DMS53 (cell line): ENCODE measurements at places on chromosomes 1 and 21.
A peak's percentile ranks its signal among the peaks of the same experiment; 100 is the strongest.

DNA sequence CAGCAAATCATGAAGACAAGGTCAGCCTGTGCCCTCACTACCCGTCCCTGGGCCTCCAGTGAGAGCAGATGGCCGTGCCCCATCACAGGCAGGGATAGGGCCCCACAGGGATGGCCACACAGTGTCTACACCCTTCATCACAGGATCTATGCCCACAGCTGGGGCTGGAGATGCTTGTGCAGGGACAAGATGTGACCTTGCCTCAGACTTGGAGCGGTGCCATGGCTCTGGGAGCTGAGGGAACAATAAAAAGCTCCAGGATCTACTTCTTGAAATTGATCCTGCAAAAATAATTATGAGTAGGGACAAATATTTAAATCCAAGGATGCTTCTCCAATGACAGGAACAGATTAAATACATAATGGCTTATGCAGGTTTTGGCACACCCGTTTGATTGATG lies 25.4 kb upstream of the TCEA3 start:
- DNase-seq = no peak

DNA sequence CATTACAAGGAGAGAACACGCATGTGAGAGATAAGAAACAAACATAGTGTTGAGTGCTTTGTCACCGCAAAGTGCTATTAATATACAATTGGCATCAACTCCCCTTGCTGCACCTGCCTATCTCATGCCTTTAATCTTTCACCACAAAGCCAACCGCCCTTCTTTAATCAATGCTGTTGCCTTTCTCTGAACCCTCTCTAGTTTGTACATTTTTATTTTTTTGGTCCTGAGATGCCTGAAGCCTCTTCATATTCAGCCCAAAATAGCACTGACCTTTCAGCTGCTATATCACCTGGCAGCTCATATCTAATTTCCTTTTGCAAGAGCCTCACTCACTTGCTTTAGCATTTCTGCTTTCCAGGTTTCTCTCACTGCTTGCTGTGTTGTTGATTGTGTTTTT lies 504.7 kb downstream of the NUF2 start:
- peak; percentile 89 for DNase-seq

- no peak for DNase-seq
Measured at GRCh38 chr1:8465692-8466091, 147.8 kb downstream of the SLC45A1 start.

DNA sequence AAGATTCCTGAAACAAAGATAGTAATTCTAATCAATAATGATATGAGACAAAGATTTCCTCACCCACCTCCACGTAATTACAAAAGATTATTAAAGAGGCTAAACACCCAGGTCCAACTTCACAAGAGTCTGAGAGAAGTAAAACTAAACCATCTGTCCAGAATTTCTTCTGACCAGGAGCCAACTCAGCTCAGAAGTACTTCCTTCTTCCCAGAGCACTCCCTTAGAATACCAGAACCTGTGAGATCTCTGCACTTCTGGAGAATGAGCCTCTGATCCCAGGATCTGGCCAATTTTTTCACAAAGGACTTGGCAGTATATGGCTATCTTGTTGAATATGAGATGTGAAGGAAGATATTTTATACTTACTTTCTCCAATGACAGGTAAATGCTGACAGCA lies 120.6 kb upstream of the PALMD start:
- DNase-seq = no peak

GRCh38 chr1:119275145-119276134 lies 93.1 kb upstream of the HAO2 start:
- DNase-seq = peak; percentile 56

GRCh38 chr1:52127181-52128180 lies 14.4 kb upstream of the ZFYVE9 start:
- peak; percentile 89 for DNase-seq

DNA sequence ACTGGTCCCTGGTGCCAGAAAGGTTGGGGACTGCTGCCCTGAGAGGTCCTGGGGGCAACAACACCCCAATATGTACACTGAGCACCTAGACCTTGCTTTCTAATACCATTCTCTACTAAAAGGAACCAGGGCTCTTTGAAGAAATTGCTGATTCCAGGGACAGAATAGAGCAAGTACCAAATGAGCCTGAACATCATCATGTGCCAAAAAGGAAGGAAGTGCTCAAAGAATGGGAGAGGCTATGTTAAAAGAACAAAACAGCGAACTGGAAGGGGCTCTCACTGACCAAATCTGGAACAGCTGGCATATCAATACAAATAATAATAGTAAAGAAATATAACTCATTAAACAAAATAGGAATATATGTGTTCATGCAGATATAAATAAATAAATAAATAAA lies 50.8 kb downstream of the PIK3R3 start:
- DNase-seq = no peak

DNA sequence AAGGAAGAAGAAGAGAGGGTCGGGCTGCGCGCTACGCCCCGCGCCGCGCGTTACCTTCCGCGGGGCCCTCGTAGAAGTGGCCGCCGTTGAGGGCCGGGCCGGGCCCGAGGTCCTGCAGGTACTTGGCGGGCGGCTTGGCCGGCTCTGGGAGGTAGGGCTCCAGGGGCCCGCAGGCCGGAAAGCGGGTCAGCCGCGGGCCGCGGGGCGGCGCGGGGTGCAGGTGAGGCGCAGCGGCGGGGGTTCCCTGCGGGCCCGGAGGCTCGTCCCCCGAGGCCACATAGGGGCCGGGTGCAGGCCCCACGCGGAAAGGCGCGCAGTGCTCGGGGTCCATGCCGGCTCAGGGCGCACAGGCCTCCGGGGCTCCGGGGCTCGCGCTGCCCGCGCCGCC lies 196 bp downstream of the ALX3 start:
- DNase-seq = peak; percentile 62

- DNase-seq = peak; percentile 36
Measured at GRCh38 chr1:183847641-183848040, 42.7 kb downstream of the RGL1 start.
